Heart left ventricle (tissue), 16 donors: ENCODE measurements at places on chromosomes 13 and 19. TPM values are rescaled to one million over a fixed set of nuclear protein-coding genes. Genes with fewer than 3 reads are reported as not detected.

The NLRP11 gene
- not detected for total RNA-seq

The AP1M1 gene
- 47.8 TPM for total RNA-seq

The THSD8 gene
- 2.9 TPM for total RNA-seq

The KLK4 gene
- total RNA-seq, result not detected

The DACH1 gene
- 2.2 TPM for total RNA-seq

DNA sequence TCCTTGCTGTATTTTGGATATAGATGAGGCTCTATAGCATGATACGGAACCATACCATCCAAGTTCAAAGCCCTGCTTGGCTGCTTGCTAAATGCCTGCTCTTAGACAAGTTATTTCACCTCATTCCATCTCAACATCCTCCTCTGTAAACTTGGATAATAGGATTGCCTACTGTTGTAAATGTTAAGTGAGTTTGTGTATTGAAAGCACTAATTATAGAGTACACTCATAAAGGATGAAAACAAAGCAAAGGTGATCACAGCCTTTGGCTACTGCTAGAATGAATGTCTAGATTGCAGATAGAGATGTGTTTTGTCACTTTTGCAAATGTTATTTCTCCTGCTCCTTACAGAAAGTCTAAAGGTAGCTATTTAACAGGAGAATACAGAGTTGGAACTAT, 34.3 kb upstream of the STARD13 start:
- no peak for DNase-seq

DNA sequence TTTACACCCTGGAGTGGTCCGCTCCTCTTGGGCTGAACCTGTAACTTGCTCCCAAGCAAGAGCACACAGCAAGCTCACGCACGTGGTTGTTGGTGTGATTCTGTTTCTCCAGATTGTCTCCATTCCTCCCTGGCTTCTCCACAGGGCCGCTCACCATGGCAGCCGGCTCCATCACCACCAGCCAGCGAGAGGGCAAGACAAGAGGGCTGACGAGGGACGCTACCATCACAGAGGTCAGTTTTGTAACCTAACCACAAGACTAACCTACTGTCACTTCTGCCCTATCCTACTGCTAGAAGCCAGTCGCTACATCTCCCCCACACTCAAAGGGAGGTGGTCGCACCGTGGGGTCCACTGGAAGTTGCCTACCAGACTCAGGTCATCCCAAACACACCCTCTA, 4.6 kb upstream of the GP6 start:
- no peak for DNase-seq

DNA sequence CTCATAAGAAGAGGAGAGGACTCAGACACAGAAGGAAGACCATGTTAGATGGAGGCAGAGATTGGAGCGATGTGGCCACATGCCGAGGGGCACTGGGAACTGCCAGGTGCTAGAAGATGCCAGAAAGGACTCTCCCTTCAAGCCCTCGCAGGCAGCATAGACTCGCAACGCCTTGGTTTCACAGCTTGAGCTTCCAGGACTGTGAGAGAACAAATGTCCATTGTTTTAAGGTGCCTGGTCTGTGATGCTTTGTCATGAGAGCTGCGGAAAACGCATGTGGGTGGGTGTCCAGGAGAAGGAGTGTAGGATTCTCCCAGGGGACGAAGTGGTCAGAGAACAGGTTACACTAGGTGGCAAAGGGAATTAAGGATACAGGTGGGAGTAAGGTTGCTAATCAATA, 125.9 kb upstream of the USP29 start:
- no peak for DNase-seq

- no peak for DNase-seq
These were observed 30.9 kb upstream of the CYP4F8 start for GRCh38 chr19:15584095-15584494.

GRCh38 chr19:51689751-51690453, 3.2 kb upstream of the SPACA6 start:
- DNase-seq, result peak; percentile 69

GRCh38 chr19:46529622-46530451, 34.2 kb upstream of the PNMA8B start:
- DNase-seq, result peak; percentile 67
